AG08396 (cell line): ENCODE measurements at places on chromosomes 2 and 18.

DNA sequence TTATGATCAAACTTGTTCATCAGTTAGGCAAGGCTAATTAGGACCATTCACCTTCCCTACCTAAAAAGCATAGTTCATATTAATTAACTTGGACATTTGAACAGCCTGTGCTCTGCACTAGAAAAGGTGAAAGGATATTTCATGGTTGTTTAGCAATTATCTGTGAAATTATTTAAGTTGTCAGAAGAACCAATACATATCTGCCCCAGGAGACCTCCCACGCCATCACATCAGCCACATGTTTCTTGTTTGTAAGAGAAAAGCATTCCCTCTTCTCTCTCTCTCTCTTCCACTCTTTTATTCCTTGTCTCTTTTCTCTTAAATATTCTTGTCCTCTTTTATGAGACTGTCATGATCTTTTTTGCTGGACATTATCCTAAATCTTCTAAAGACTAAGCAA lies 282.0 kb upstream of the RND3 start:
- DNase-seq, result no peak

DNA sequence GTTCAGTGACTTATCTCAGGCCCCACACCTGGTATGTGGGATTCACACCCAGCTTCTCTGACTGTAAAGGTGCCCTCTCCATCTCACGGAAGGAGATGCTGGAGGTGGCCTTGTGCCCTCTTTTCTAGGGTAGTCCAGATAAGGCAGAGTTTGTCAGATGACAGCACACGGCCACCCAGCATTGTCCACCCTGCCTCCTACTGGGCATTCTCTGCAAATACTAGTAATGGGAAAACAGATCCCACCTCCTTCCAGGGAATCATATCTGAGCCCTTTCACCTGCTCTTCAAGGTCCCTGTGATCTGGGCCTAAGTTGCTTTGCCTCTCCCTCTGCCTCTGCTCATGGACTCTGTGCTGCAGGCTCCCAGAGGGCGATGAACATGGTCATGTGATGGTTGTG lies 214.7 kb downstream of the CLIP4 start:
- no peak for DNase-seq

GRCh38 chr2:55547001-55547400 lies 27.5 kb downstream of the CFAP36 start:
- DNase-seq, result no peak

DNA sequence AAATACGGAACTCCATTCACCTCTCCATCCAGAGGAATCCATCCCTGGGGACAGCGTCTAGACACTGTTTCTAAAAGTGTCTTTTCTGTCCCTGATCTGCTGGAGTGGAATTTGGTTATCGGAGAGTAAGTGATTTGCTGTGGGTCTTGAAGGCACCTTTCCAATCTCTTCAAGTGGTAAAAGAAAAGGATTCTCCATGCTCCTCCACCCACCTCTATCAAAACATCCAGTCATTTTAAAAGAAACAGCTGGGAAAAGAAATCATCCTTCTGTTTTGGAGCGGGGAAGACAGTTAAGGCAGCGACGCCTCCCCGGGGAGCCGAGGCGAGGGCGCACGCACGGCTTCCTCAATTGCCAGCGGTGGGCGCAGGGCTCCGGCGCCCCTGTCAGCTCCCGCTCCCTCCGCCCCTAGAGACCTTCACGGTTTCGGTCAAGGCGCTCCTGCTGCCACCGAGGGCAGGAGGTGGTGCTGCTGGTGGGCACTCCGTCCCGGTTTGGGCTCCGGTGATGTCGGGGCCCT lies 547 bp downstream of the SLC35F5 start:
- DNase-seq, result no peak

- DNase-seq, result no peak
These were observed 100.9 kb downstream of the MTCL1 start for GRCh38 chr18:8806100-8806797.
